ENCODE measurements at places on chromosomes 11 and 22.

DNA sequence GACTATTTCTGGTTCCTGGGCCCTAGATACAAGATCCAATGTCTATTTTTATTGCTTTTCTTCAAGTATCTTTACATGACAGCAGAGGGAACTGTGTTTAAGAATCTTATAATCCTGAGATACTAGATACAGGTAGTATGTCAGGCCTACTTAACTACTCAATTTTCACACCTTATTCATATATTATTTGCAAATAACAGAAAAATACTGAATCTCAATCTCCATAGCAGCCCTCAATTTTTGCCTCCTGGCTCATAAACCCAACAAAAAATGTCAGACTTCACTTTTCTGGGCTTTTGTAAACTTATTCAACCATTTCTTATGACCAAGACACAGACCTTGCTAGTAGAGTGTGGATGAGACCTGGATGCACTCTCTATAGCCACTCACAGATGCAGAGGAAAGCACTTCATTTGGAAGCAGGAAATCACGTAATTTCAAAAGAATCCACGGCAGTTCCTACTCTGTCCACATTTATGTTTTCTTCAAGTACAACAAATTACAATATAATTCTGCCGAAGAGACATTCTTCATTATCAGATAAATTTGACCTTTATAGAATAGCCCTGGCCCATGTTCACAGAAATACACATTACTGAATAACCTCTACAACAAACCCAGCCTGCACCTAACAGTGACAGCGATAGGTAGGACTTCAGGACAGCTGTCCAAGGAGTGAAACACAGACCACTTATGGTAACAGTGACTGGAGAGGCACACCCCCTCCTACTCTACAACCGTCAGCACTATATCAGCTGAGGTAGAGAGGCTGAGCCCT lies 62.0 kb upstream of the YPEL1 start:
- no peak for DNase-seq

- no peak for DNase-seq
Measured at GRCh38 chr22:20563941-20564371, 56.5 kb downstream of the MED15 start.

DNA sequence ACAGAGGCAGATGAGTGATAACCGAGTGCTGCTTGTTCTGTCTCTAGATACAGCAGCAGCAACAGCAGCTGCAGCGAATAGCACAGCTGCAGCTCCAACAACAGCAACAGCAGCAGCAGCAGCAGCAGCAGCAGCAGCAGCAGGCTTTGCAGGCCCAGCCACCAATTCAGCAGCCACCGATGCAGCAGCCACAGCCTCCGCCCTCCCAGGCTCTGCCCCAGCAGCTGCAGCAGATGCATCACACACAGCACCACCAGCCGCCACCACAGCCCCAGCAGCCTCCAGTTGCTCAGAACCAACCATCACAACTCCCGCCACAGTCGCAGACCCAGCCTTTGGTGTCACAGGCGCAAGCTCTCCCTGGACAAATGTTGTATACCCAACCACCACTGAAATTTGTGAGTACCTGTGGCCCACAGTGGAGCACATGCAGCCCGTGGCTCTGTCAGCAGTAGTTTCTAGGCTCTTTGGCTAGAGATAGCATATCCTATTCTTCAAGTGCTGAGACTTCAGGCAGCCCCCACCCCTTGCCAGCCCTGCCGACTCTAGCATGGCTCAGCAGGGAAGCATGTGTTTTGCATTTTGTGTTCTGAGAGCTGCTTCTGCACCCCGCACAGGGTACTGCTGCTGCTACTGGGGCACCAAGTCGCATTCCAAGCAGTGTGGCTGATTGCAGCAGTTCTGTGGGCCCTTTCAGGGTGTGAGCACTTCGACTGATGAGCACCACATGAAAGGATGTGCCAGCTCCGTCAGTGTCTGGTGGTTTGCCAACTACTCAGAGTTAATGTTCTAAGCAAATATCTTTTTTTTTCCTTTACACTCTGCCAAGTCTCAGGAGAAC lies 59.2 kb downstream of the MED15 start:
- DNase-seq = peak; percentile 60

DNA sequence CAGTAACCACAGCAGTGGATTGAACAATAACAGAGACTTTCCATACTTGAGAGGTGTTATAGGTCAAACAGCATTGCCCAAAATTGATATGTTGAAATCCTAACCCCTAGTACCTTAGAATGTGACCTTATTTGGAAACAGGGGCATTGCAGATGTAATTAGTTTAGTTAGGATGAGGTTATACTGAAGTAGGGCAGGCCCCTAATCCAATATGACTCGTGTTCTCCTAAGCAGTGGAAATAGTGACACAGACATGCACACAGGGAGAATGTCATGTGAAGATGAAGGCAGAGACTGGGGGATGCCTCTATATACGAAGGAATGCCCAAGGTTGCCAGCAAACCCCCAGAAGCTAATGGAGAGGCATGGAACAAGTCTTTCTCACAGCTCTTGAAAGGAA lies 270.5 kb downstream of the TENM4 start:
- no peak for DNase-seq

- DNase-seq = peak; percentile 53
Measured at GRCh38 chr11:64245401-64245796, 1.3 kb downstream of the PPP1R14B start.

DNA sequence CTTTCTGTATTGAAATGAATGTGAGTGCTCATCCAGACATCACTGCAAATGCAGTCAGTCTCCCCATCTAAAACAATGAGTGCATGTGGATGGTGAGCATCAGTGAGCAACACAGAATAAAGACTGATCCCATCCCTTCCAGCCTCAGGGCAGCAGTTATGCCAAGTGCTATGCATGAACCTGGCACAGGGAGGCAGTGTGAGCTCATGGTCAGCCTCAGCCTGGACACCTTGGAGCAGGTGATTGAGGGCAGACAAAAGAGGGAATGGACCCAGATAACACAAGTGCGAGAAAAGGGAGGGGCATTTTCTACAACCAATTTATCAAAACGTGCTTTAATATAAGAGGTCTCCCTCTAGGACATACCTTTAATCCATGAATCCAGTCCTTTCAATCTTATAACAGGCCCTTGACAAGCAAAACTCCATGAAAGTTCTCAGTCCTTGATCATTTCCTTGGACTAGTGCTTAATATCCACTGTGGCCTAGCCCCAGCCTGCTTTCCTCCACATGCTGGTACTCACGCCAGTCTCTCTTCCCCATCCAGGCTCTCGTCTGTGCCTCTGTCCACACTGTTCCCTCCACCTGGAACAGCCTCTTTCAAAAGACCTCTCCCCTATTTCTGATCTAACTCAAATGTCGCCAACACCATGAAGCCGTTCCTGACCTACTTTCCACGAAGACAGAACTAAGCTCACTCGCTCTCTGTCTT lies 50.5 kb upstream of the LRRC55 start:
- peak; percentile 27 for DNase-seq

- DNase-seq = no peak
Measured at GRCh38 chr11:86987679-86988078, 32.5 kb upstream of the FZD4 start.
